ENCODE measurements at places on chromosomes 11 and 22.
A peak's percentile ranks its signal among the peaks of the same experiment; 100 is the strongest.

DNA sequence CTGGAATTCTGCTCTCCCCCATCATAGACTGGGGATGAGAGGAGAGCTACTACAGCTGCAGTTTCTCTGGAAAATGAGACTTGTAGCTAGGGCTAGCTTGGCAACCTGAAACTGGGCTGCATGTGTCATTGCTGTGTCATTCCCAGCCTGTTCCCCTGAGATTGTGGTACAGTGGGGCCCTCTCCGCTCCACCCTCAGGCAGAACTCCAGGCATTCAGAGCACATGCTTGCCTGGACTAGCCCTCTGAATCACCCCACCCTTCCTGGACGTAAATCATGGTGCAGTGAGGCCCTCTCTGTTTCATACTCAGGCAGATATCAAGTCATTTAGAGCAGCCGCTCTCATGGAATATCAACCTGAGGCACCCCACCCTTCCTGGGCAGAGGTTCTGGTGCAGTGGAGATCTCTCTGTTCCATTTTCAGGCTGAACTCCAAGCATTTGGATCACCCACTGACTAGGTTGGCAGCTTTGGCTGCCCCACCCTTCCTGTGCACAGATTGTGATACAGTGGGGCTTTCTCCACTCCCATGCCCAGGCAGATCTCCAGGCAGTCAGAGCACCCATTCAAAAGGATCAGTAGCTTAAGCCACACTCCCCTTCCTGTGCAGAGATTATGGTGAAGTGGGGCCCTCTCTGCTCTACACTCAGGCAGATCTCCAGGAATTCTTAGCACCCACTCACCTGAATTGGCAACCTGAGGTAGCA lies 274.4 kb downstream of the C11orf87 start:
- DNase-seq, result no peak

GRCh38 chr22:19891317-19892256 lies 36.9 kb upstream of the GNB1L start:
- no peak for DNase-seq

DNA sequence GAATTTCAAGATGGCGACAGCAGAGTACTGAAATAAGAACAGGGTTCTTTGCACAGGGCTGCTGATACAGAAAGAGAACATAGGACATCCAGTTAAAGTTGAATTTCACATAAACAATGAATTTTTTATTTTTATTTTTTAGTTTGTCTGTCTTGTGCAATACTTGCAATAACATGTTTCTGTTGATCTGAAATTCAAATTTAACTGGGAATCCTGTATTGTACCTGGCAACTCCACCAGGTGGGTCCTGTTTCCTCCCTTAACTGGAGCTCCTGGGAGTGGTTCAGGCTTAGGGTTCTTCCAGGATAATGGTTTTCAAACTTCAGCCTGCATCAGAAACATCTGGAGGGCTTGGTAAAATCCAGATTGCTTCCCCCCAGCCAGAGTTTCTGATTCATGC lies 14.9 kb upstream of the SERPINH1 start:
- no peak for DNase-seq

- DNase-seq, result no peak
These were observed 30.2 kb downstream of the GTF2H1 start for GRCh38 chr11:18352581-18352980.

DNA sequence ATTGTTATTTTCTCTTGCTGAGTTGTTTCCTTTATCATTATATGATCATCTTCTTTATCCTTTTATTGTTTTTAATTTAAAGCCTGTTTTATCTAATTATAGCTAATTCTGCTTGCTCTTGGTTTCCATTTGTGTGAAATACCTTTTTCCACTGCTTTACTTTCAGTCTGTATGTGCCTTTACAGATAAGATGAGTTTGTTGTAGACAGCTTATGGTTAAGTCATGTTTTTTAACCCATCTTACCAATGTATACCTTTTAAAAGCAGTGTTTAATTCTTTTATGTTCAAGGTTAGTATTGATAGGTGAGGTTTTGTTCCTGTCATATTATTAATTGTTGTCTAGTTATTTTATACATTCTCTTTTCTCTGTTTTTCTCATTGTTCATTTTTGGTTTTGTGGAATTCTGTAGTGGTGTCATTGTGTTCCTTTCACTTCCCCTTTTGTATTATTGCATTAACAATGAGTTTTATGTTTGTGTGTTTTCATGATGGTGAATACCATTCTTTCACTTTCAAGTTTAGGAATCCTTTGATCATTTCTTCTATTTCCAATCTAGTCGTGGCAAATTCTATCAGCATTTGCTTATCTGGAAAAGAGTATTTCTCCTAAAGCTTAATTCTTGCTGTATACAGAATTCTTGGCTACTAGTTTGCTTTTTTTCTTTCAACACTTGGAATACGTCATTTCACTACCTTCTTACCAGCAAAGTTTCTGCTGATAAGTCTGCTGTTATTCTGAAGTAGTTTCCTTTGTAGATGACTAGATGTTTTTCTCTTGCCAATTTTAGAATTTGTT lies 21.8 kb downstream of the OR5AN1 start:
- no peak for DNase-seq

GRCh38 chr22:32706149-32706548 lies 95.4 kb upstream of the TIMP3 start:
- no peak for DNase-seq

DNA sequence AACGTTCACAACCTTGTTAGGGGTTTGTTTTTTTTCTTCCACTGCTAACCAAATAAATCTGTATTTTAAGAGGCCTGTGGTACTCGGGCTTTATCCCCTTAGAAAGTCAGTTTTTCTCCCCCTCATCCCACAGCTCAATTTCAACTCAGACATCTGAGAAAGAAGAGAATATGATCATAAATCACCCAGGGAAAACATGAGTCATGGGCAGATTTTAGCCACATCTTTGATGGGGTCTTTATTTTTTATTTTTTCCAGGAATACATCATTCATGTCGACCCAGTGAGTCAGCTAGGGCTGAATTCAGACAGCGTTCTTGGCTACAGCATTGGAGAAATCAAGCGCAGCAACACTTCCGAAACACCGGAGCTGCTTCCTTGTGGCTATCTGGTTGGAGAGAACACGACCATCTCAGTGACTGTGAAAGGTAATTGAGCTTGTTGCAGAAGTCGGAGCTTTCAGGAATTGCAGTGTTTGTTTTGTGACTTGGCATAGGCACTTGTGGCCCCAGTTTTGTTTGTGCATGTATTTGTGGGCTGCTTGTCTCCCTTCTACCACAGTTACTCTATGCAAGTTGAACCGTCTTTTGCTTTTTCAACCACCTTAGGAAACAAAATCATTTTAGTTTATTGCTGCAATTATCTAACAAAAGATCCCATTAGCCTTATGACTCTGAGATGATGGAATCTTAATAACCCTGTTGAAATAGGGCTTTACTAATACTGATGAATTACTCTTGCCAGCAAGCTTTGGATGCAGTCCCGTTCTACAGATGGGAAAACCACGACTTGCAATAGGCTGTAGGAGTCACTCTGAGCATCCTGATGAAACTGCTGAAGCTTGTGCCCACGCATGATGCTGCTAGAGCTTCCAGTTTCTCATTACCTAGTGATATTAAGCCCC lies 62.7 kb downstream of the DBX1 start:
- peak; percentile 30 for DNase-seq

GRCh38 chr11:55726715-55727324 lies 46.4 kb upstream of the OR5D13 start:
- DNase-seq, result no peak

GRCh38 chr22:31503211-31503964 lies 7.1 kb downstream of the SFI1 start:
- no peak for DNase-seq

DNA sequence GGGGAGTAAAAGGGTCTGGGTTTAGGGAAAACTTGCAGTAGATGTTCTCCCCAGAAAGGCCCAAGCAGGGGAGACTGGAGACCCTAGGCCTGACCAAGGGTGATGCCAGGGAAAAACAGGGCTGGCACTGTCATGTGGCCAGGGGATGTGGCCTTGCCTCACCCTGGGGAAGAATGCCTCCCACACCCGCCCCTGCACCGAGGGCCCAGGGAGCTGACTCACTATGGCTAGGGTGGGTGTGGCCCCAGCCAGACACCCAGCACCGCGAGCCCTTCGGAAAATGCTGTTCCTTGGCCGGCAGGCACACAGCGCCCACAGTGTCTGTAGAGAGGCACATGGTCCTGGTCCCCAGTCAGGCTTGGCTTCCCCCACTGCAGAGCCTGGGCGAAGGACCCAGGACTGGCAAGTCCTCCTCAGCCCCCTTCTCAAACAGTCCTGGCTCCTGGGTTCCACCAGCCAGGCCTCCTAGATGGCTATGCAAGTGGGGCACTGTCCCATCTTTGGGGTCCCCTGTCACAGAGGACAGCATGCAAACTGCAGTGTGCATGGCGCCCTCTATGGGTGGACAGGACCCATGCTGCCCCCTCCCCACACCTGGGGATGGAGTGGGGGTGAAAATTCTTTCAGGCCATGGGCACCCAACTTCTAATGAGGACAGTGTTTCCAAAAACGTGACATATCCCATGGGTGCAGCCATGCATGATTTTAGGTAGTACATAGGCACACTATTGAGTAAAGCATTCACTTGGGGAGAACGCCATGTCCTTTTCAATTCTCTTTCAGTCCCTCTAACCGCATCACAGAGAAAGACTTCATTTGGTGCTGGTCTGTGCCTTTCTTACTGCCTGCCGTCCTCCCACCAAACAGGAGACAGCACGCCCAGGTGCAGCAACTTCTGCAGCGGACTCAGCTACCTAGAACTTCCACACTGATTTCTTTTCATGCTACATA lies 15.2 kb downstream of the TMPRSS5 start:
- no peak for DNase-seq

DNA sequence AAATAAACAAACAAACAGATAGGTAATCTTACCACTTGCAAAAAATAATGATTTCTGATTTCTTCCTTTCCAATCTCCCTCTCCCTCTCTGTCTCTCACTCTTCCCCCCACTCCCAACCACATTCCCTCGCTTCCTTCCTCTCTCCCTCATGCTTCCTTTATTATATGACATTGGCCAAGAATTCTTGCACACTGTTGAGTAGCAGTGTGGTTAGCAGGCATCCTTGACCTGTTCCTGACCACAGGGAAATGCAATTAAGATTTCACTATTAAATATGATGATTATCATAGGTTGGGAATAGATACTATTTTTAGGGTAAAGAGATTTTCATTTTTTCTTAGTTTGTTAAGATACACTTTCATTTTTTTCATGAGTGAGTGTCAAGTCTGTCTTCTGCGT lies 14.7 kb upstream of the PLAAT4 start:
- DNase-seq, result no peak

- no peak for DNase-seq
These were observed 106.5 kb downstream of the TMEM135 start for GRCh38 chr11:87144252-87144651.

- no peak for DNase-seq
These were observed 65.2 kb upstream of the PHOX2A start for GRCh38 chr11:72309074-72309598.

- DNase-seq, result no peak
These were observed 11.5 kb upstream of the TRIM68 start for GRCh38 chr11:4619514-4619913.

DNA sequence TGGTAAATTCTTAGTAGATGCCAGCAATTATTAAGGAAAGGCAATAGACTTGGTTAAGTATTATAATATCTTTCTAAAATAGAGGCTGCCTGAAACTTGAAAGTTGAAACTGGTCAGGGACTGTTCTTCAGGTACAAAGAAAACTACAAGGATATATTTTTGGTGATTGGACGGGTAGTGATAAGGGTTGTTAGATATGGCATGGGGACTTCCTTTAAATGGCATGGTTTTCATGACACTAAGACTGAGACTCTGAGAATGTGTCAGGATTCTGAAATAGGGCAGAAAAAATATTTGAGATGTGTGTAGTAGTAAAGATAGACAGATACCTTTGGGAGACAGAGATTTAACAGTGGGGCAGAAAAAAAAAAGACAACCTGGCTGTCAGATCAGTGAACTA lies 108.4 kb upstream of the SLC5A12 start:
- DNase-seq, result no peak

GRCh38 chr22:32411402-32411801 lies 645 bp downstream of the RTCB start:
- DNase-seq, result no peak

- no peak for DNase-seq
These were observed 992 bp downstream of the LGALS12 start for GRCh38 chr11:63506876-63507275.

GRCh38 chr11:32008880-32009551 lies 81.9 kb upstream of the RCN1 start:
- no peak for DNase-seq

GRCh38 chr11:6611963-6612212 lies 128 bp downstream of the TAF10 start:
- peak; percentile 67 for DNase-seq

DNA sequence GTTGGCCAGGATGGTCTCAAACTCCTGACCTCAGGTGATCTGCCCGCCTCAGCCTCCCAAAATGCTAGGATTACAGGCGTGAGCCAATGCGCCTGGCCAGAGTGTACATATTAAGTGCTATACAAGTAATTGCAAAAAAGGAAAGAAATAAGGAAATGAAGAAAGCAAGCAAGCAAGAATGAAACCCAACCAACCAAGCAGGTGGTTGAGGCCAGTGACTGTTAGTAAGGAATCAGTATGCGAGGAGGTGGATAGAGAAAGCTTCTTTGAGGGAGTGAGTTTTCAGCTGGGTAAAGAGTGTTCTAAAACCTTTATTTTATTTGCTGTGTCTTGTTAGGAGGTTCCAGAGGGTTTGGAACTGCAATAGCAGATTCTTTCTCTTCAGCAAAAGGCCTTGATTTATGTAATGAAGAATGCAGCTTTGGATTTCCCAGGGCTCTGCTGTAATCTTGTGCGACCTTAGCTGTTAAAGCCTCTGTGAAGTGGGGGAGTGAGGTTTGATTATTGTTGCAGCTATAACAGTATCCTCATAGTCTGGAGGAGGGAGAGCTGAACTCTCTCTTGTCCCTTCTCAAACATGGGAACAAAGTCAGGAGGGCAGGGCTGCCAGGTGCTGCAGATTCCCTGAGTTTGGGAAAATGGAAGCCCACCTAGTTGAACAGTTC lies 5.7 kb downstream of the AMPD3 start:
- no peak for DNase-seq

GRCh38 chr11:2807025-2807681 lies 78.4 kb downstream of the CDKN1C start:
- no peak for DNase-seq

DNA sequence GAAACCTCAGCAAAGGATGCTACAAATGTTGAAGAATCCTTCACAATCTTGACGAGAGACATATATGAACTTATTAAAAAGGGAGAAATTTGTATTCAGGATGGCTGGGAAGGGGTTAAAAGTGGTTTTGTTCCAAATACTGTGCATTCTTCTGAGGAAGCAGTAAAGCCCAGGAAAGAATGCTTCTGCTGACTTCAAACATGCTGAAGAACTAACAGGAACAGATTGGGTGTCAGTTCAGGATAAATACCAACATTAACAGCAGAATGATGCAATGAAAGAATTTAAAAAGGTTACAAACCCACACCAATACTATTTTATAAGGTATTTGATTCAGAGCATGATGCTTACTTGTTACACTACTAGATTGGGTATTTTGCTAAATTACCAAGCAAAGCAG lies 33.9 kb downstream of the RAB39A start:
- DNase-seq, result no peak

DNA sequence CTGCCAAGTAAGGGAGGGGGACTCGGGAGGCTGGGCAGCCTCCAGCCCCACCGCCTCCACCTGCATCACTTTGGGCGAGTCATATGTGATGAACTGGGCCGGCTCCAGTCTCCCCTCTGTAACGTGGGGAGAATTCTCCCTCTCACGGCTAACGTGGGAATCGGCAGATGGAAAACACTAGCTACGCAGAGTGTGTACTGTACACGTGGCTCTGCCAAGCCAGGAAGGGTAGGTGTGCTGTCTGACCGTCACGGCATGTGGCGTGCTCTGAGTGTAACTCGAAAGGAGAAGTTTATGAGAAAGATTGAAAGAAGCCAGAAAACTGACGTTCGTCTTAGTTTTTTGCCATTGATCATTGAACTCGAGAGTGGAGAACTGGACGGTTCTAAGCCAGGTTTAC lies 13.7 kb downstream of the TRMU start:
- no peak for DNase-seq

Data from anterior cingulate cortex (tissue), 58 donors.